ENCODE measurements at places on chromosomes 5 and 9. TPM values are rescaled to one million over a fixed set of nuclear protein-coding genes. Genes with fewer than 3 reads are reported as not detected.
A peak's percentile ranks its signal among the peaks of the same experiment; 100 is the strongest.

The TPPP gene
- polyA plus RNA-seq, result 0.11 TPM

The MYOZ3 gene
- 0.14 TPM for polyA plus RNA-seq

The LYRM7 gene
- 4.8 TPM for polyA plus RNA-seq

The EQTN gene
- not detected for polyA plus RNA-seq

The PCDHGB1 gene
- 1.7 TPM for polyA plus RNA-seq

- DNase-seq, result no peak
- no peak overlapping the region for H3K27ac ChIP-seq
- no peaks in the 10 kb centered on the region for H3K36me3 ChIP-seq
- no peaks in the 10 kb centered on the region for H3K27me3 ChIP-seq
Observed at GRCh38 chr5:178667101-178667500, 40.3 kb upstream of the CLK4 start.

- H3K27me3 ChIP-seq, result no peaks in the 10 kb centered on the region
- peaks cover 8% of the 10 kb centered on the region for H3K36me3 ChIP-seq
- H3K4me3 ChIP-seq, result no peak overlapping the region
- no peak overlapping the region for H3K27ac ChIP-seq
Observed at GRCh38 chr9:137715321-137715720, 96.5 kb downstream of the EHMT1 start.

DNA sequence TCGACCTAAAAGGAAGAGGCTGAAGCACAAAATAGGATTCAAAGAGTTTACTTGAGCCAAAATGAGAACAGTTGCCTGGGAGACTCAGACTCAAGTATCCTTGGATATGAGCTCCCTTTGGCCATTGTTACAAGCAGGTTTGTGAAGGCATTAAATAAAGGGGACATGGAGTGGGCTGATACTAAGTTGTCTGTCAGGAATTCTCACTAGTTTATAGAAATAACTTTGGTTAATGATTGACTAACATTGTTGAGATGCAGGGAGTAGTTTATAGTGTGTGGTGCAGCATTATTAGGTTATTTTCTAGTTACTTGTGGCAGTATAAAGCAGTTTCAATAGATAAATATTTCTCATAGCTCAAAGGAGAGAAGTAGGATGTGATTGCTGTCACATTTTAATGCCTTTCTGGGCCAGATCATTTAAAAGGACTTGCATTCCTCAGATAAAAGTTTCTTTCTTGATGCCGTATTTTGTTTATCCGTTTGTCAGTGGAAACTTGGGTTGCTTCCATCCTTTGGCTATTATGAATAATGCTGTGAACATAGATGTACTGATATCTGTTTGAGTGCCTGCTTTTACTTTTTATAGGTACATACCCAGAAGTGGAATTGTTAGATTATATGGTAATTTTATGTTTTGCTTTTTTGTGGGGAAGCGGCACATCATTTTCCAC lies 9.1 kb downstream of the AP3S1 start:
- H3K27ac ChIP-seq, result no peak overlapping the region
- H3K36me3 ChIP-seq, result no peaks in the 10 kb centered on the region
- peaks cover 2% of the 10 kb centered on the region for H3K4me1 ChIP-seq

DNA sequence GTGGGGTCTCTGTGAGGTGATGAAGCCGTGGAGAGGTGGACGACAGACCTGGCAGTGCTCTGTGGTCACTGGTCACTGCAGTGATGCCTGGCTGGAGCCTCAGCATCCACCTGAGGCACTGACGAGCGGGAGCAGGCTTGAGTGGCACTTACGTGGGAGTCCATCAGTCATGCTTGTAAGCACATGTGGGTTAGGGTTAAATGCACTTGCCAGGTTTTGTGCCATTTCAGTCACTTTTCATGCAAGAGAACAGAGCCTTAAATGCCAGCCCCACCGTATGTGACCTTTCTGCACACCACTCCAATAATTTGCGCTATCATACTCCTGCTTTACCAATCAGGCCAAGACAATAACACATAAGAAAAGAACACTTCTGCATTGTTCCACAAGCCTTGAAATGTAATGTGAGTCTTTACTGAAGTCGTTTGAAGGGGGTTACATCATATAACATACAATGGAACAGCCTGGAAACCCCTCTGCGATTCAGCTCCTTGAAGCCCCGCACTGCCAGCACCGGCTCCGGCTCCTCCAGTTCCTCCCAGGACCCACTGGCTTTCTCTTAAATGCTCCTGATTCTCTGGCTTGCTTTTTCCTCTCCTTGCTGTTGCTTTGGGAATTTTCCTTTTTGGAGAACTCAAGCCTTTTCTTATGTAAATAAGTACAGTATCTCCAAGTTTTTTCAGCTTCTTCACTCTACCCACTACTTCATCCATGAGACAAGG lies 59.4 kb upstream of the CTXN3 start:
- no peak overlapping the region for H3K27ac ChIP-seq
- H3K36me3 ChIP-seq, result no peaks in the 10 kb centered on the region
- H3K4me3 ChIP-seq, result no peak overlapping the region
- H3K4me1 ChIP-seq, result no peaks in the 10 kb centered on the region
- no peaks in the 10 kb centered on the region for H3K27me3 ChIP-seq

DNA sequence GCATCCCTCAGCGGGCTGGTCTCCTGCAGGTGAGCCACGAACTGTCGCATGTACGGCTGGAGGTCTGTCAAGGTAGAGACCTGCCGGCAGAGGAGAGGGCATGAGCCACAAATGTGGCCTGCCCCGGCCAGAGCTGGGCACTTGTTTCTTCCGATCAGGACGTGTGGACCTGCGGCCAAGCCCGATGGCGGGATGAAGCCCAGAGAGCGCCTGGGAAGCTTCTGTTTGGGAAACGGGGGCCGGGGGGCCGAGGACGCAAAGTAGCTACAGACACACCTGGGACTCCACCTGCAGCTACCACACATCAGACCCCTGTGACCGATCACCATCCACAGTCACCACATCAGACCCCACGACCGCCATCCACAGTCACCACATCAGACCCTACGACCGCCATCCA lies 22.7 kb downstream of the TERT start:
- no peaks in the 10 kb centered on the region for H3K27me3 ChIP-seq
- DNase-seq, result no peak

DNA sequence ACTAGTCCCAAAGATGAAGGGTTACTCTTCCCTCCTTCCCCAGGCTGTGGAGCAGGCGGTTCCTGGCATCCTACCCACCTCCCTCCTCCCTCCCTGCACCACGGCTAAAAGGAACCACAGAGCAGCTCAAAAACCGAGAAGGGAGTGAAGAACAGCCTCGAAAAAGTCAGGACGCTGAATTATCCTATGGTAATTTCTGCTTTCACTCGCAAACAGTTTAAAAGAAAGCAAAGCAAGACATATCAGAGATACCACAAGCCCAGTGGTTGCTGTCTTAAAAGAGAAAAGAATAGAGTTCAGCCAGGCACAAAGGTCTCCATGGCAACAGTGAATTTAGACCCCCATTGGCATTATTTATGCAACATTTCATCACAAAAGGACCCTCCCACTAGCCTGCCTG lies 315.4 kb downstream of the CTNND2 start:
- H3K4me1 ChIP-seq, result no peaks in the 10 kb centered on the region
- H3K27ac ChIP-seq, result no peak overlapping the region
- peak; percentile 32 for DNase-seq

- H3K4me3 ChIP-seq, result peak overlapping the region; percentile 69
- no peaks in the 10 kb centered on the region for H3K27me3 ChIP-seq
- DNase-seq, result peak; percentile 96
- H3K36me3 ChIP-seq, result no peaks in the 10 kb centered on the region
- peak overlapping the region; percentile 68 for H3K27ac ChIP-seq
Observed at GRCh38 chr5:124742983-124743601, 3.3 kb downstream of the ZNF608 start.

DNA sequence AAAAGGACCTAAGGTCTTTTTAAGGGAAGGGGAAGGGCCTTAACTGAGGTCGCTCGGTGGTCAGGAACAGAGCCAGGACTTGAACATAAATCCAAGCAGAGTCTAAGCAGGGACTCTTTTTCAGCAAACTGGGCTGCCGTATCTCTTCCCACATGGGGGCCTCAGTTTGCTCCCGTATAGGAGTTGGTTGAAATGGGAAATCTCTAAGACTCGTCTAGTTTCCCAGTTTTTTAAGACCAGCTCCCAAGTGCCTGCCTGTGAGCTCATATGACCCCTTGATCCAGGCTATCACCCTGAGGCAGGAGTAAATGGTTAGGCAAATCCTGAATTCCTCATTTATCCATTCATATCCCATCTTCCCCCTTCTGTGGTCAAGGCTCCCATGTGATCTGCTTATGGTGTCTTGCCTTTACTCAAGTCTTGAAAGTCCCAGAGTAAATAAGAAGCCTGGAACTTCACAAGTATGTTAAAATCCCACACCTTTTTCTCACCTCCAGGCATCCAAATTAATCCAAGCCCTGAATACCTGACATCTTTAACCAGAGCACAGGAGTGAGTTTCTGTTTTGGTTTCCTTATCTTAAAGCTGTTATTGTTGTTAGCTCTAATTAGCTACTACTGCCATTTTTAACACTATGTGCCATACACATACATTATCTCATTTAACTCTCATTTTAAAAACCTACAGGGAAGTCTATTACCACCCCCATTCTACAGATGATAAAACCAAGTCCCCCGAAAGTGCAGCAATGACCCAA lies 3.0 kb downstream of the ARSI start:
- H3K4me1 ChIP-seq, result peaks cover 42% of the 10 kb centered on the region
- peaks cover 2% of the 10 kb centered on the region for H3K36me3 ChIP-seq
- H3K4me3 ChIP-seq, result no peak overlapping the region
- H3K27ac ChIP-seq, result peak overlapping the region; percentile 55

- H3K4me3 ChIP-seq, result no peak overlapping the region
- H3K4me1 ChIP-seq, result peaks cover 14% of the 10 kb centered on the region
- no peaks in the 10 kb centered on the region for H3K36me3 ChIP-seq
- DNase-seq, result peak; percentile 74
Observed at GRCh38 chr9:69981686-69982445, 61.8 kb upstream of the MAMDC2 start.

DNA sequence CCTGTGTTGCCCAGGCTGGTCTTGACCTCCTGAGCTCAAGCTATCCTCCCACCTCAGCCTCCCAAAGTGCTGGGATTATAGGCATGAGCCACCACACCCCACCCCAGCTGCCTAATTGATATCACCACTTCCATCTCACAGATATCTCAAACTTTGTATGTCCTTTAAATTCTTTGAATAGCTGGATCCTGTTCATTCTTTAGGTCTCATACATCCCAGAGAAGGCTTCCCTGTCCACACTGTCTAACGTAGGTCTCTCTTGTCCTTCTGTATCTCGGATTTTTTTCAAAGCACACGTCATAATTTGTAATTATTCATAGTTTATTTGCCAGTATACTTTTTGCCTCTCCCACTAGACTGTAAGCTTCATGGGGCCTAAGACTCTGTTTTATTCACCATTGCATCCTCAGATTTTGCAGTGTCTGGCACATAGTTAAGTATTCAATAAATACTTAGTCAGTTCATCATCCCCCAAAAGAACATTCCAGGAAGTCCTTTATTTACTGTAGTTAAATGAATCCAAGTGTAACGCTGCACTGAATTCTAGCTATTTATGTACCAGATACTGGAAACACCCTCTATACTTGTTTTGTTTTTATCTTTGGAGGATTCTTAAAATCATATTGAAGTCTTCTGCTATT lies 10.5 kb downstream of the ARSK start:
- H3K4me3 ChIP-seq, result no peak overlapping the region
- H3K27ac ChIP-seq, result peak overlapping the region; percentile 29
- H3K27me3 ChIP-seq, result no peaks in the 10 kb centered on the region
- no peaks in the 10 kb centered on the region for H3K36me3 ChIP-seq
- no peaks in the 10 kb centered on the region for H3K4me1 ChIP-seq
- no peak for DNase-seq

DNA sequence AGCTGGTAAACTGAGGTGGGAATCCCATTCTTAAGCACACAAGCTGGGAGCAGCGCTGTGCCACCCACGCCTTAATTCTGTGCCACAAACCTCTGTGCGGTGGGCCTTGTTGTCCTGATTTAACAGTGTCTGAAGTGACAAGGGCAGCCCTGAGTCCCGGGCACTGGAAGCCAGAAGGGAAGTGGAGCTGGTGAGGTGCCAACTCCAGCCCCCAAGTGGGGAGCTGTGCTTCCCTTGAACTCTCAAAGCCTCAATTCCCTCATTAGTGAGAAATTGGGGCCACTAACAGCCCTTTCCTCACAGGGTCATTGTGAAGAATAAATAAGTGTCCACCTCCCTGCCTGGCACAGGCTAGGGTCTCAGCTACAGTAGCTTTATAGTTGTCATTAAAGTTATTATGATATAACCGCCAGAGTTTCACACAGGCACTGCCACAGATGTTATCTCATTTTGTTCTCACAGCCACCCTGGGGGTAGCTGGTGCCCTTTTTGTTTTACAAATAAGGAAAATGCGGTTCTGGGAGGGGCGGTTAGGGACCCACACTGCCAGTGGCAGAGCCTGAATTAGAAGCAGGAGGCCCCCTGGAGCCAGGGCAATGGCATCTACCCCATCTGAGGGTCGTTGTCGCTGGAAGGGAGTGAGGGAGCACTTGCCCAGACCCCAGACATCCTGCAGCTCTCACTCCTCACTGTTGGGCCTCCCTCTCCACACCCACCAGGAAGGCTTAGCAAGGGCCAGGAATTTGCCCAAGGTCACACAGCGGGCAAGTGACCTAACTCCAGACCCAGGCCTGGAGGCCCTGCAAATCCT lies 2.1 kb upstream of the TLX3 start:
- H3K4me1 ChIP-seq, result no peaks in the 10 kb centered on the region
- peaks cover 57% of the 10 kb centered on the region for H3K27me3 ChIP-seq
- no peak for DNase-seq
- H3K4me3 ChIP-seq, result no peak overlapping the region
- H3K27ac ChIP-seq, result no peak overlapping the region

GRCh38 chr5:124561451-124561850 lies 185.0 kb downstream of the ZNF608 start:
- no peaks in the 10 kb centered on the region for H3K27me3 ChIP-seq
- no peak for DNase-seq
- no peak overlapping the region for H3K27ac ChIP-seq
- H3K36me3 ChIP-seq, result no peaks in the 10 kb centered on the region
- no peaks in the 10 kb centered on the region for H3K4me1 ChIP-seq
- H3K4me3 ChIP-seq, result no peak overlapping the region

DNA sequence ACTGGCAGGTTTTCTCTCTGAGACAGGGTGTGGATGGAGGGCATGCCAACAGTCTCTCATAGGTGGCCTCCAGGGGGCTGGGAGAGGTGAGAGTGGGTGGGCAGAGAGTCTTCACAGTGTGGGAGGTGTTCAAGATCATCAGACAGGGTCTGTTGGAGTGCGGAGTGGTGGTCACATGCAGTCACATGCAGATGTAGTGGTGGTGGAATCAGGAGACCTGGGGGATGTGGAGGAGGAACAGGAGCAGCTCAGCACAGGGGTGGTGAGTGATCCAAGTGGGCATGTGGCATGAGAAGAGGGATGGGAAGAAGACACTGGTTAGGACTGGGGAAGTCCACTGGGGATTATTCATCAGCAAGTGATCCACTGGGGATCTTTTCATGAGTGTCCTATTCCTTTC lies 5.8 kb downstream of the GM2A start:
- no peak overlapping the region for H3K4me3 ChIP-seq
- no peaks in the 10 kb centered on the region for H3K27me3 ChIP-seq
- H3K4me1 ChIP-seq, result no peaks in the 10 kb centered on the region
- H3K36me3 ChIP-seq, result no peaks in the 10 kb centered on the region

- no peak for DNase-seq
- H3K4me3 ChIP-seq, result no peak overlapping the region
- H3K27me3 ChIP-seq, result peaks cover 24% of the 10 kb centered on the region
- no peak overlapping the region for H3K27ac ChIP-seq
Observed at GRCh38 chr5:176817369-176817840, 7.0 kb downstream of the UNC5A start.

Measured in fibroblast of lung (primary cell).